ENCODE measurements at places on chromosomes 1 and 21. TPM values are rescaled to one million over a fixed set of nuclear protein-coding genes. Genes with fewer than 3 reads are reported as not detected.

GRCh38 chr1:165387505-165387904, 31.0 kb upstream of the LMX1A start:
- no peak for DNase-seq

Gene FLG2
- total RNA-seq, result not detected

GRCh38 chr1:102640872-102641271, 467.4 kb downstream of the COL11A1 start:
- no peak for DNase-seq

DNA sequence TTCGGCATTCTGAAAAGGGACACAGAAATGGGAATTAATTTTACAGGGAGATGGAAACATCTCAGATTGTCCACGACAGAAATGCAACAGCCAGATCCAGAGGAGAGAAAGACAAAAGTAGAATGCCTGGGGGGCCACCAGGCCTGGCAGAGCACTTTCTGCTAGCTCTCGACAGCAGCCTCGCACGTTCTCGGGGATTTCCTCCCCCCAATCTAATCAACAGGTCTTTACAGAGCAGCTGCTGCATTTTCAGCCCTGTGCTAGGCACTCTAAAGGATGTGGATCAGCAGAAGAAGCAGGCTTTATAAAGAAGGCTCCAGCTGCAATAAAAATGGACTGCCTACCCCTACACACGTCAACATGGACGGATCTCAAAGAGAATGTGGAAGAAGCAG, 10.6 kb downstream of the CSRP1 start:
- no peak for DNase-seq

Gene PALMD
- total RNA-seq, result 69.0 TPM

Gene LIN9
- 2.9 TPM for total RNA-seq

Measured in gastrocnemius medialis (tissue), 4 donors.